ENCODE measurements at places on chromosomes 6 and 20. TPM values are rescaled to one million over a fixed set of nuclear protein-coding genes. Genes with fewer than 3 reads are reported as not detected.

Gene DNAH8
- 0.39 TPM for total RNA-seq

Gene SIRPG
- total RNA-seq, result not detected

DNA sequence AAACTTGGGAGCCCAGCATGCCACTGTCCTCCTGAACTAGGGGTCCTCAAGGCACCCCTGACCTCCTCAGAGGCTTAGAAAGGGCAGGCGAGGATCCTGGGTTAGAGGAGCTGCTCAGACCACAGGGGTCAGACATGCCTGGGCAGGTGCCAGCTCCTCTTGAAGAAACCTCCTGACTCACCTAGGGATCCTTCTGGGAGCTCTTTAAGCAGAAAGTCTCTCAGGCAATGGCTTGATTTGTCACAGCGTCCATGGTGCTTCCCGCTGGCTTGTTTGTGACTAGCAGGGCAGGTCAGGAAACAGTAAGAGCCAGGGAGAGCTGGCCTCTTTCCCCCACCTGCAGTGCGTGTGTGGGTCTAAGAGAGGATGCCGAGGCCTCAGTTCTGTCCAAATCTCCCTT, 174.5 kb upstream of the SNX9 start:
- no peak for DNase-seq

- DNase-seq, result no peak
These were observed 30.0 kb upstream of the AKIRIN2 start for GRCh38 chr6:87731818-87732661.

DNA sequence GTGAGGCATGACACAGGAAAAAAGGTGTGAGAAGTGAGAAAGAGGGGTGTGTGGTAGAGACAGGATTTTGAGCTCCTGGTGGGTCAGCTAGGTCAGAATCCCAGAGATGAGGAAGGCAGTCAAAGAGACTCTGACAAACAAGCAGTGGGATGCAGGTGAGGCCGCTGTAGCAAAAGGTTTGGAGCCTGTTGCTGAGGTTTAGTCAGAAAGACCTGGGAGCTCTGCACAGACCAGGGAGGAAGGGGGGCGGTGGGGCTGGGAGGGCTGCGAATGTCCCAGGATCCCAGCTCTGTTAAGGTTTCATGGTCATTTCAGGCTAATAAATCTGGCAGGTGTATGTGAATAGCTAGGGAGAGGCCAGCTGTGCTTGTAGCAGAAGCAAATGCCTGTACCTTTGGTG, 373.9 kb upstream of the SYNCRIP start:
- no peak for DNase-seq
